ENCODE measurements at places on chromosomes 12 and 14.

- no peak for DNase-seq
Observed at GRCh38 chr14:85122690-85123089, 407.3 kb upstream of the FLRT2 start.

DNA sequence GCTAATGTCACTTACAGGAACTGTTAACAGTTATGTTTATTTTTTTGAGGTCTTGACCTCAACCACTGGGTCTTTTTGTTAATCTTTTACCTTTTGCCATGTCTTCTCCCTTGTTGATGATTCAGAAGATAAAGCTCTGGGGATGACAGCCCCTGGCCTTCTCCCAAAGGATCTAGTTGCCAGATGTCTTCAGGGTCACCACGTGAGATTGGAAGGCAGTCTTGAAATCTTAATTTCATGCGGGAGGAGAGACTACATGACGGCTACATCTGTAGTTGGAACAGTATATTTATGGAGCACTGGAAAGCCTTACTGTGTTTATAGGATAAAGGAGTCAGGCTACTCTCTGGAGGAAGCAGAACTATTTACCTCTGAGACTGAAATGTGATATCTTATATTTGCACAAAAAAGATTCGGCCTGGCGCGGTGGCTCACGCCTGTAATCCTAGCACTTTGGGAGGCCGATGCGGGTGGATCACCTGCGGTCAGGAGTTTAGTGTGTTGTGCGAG lies 5.6 kb downstream of the MLEC start:
- DNase-seq = no peak

DNA sequence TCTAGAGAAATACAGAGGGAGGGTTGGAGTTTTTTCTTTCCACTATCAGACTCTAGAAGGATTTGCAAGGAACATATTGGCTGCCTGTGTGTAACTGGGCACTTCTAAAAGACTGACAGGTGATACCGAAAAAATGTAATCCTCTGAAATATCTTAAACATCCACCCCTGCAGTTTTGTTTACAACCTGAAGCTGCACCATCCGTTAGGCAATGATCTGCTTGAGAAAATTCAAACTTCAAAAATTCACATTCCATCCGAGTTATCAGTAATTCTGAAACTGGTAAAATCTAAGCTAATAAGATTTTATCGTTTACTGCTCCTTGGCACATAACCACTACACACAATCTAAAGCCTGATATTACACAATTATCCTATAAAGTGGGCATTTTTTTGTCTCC lies 528.6 kb downstream of the FUT8 start:
- DNase-seq = no peak

GRCh38 chr12:22670762-22671161 lies 45.8 kb downstream of the ETNK1 start:
- DNase-seq = no peak
